Germinal center (tissue), 1 donor: ENCODE measurements at places on chromosomes 7 and 10.

- DNase-seq: no peak
Observed at GRCh38 chr7:119482209-119482608, 790.8 kb upstream of the KCND2 start.

GRCh38 chr10:57654856-57655255, 612.8 kb downstream of the IPMK start:
- DNase-seq: no peak

GRCh38 chr7:97002555-97003261, 2.6 kb upstream of the DLX6 start:
- no peak for DNase-seq

GRCh38 chr10:10938676-10939075, 79.0 kb upstream of the CELF2 start:
- DNase-seq: no peak

- DNase-seq: no peak
Observed at GRCh38 chr10:78384049-78384431, 350.4 kb downstream of the RPS24 start.

DNA sequence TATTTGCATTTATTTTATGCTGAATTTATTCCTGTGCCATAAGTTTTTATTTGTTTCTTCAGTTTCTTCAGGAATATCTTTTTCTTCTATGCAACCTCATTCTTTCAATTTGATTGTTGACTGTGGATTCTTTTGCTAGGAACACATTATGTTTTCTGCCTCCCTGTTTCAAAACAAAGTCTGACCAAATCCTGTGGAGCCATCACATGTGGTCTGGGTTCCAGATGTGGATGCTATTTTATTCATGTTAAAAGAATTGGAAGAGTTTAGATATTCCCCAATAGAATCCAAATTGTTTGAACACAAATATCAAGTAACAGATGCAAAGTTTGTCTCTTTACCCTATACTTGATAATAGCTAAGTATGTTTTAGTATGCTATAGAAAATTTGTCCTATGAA, 56.8 kb upstream of the LRRC17 start:
- no peak for DNase-seq

DNA sequence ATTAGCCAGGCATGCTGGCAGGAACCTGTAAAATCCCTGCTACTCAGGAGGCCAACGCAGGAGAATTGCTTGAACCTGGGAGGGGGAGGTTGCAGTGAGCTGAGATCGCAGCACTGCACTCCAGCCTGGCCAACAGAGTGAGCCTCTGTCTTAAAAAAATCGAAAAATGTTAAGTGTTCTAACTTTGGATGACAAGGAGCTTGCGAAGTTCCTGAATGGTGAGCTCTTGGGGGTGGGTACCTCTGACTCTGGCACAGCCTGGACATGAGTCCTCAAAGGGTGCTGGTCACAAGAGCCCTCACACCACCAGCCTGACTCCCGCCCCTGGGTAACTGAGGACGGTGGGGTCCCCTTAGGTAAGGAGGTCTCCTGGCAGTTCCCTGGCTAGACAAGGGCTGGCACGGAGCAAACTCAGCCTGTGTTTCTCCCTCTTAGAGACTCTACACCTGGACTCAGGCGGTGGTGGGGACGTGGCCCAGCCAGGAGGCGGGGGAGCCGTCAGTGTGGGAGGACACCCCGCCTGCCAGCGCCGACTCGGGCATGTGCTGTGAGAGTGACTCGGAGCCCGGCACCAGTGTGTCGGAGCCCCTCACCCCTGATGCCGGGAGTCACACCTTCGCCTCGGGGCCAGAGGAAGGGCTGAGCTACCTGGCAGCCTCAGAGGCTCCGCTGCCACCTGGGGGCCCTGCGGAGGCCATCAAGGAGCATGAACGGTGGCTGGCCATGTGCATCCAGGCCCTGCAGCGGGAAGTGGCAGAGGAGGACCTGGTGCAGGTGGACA, 24.1 kb downstream of the AMZ1 start:
- DNase-seq: no peak

- no peak for DNase-seq
Observed at GRCh38 chr10:14658331-14659127, 116.2 kb downstream of the FAM107B start.

DNA sequence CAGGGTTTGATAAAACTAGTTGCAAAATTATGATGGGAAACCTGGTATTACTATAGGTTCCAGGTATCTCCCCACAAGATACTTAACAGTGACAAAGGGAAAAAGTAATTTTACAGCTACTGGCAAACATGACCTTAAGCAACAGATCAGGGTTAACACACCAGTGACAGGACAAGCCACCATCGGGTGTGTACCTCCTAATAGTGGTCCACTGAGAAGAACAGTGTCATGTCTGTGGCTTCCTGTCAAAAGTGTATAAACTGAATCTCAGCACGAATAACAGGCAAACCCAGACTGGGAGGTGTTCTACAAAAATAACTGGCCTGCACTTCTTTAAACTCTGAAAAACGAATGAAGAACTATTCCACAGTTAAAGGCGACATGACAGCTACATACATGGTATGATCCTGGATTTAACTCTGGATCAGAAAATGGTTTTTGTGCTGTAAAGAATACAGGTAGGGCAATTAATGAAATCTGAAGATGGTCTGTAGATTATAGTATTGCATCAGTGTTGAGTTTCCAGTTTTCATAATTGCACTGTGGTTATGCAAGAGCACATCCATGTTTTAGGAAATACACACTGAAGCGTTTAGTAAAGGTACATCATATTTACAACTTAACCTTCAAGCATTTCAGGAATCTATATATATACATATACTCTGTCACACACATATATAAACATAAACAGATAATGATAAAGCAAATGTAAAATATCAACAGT, 32.0 kb upstream of the ARMS2 start:
- DNase-seq: no peak

DNA sequence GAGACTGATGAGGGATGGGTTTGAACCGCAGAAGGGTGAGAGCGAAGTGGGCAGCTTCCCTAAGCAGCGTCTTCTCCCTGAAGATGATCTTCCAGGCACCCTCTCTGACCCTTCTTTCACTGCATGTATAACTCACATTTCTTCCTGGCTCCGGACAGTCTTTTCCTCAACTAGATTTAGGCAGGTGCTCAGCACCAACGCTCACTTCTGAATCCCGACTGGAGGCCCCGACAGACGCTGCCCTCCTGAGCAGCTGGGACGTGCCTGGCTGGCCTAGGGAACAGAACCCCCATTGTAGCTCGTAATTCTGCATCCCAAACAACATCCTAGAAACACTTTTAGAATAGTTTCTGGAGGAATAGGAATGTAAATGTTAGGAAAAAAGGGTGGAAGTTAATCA, 206.6 kb downstream of the DIP2C start:
- DNase-seq: no peak
